Activated T-helper 2 cell treated with anti-CD3 and anti-CD28 coated beads, Interferon-gamma antibody, Interleukin-2, Interleukin-4, amounts not matched to agents 10 μg/mL and 5 μg/mL and 100 μg/mL, durations not matched to agents 14 hours and 24 hours and 36 hours (primary cell): ENCODE measurements at places on chromosomes 4 and X. TPM values are rescaled to one million over a fixed set of nuclear protein-coding genes. Genes with fewer than 3 reads are reported as not detected.

Gene WDR45
- total RNA-seq, result 37.9 and 43.5 TPM in 2 replicates

Gene ALAS2
- total RNA-seq, result not detected in 2 replicates

Gene TCEAL1
- 4.2 and 5.0 TPM in 2 replicates for total RNA-seq

Gene HSFX3
- total RNA-seq, result 0.27 TPM in 1 of 2 replicates, not detected in the other

Gene SERPINA7
- total RNA-seq, result not detected in 2 replicates

Gene MAGEE2
- total RNA-seq, result not detected in 2 replicates

Gene POF1B
- 0.16 TPM in 1 of 2 replicates, not detected in the other for total RNA-seq

Gene TMEM156
- total RNA-seq, result 17.6 and 17.8 TPM in 2 replicates

Gene CXCL3
- total RNA-seq, result 0.14 TPM in 1 of 2 replicates, not detected in the other

Gene PKD2
- 13.6 and 16.6 TPM in 2 replicates for total RNA-seq

Gene NR3C2
- 0.21 and 0.32 TPM in 2 replicates for total RNA-seq

Gene CXorf51B
- not detected in 2 replicates for total RNA-seq

Gene GNRHR
- total RNA-seq, result not detected in 2 replicates

Gene CFAP47
- total RNA-seq, result not detected in 2 replicates

Gene SMPX
- not detected in 2 replicates for total RNA-seq

Gene SYTL5
- not detected in 2 replicates for total RNA-seq
